Vagina (tissue), 2 donors: ENCODE measurements at places on chromosomes 3 and 15. TPM values are rescaled to one million over a fixed set of nuclear protein-coding genes. Genes with fewer than 3 reads are reported as not detected.

SH2D7 gene
- not detected for total RNA-seq

FRMD4B gene
- total RNA-seq: 53.5 TPM

TUSC7 gene
- total RNA-seq: not detected

UROC1 gene
- total RNA-seq: not detected

AGBL1 gene
- total RNA-seq: not detected

CHRM5 gene
- not detected for total RNA-seq

NOX5 gene
- 0.74 TPM for total RNA-seq

ERICH6 gene
- not detected for total RNA-seq

GPR149 gene
- not detected for total RNA-seq

NANOGP8 gene
- not detected for total RNA-seq

TMCO5A gene
- not detected for total RNA-seq

HYAL1 gene
- total RNA-seq: 17.7 TPM

AMIGO3 gene
- total RNA-seq: not detected

TRPM1 gene
- not detected for total RNA-seq

RPL35A gene
- 371 TPM for total RNA-seq

SAMD7 gene
- total RNA-seq: not detected

ZPLD1 gene
- total RNA-seq: not detected

C3orf70 gene
- total RNA-seq: 5.6 TPM

KLHL40 gene
- total RNA-seq: not detected

IL5RA gene
- not detected for total RNA-seq

ANKUB1 gene
- total RNA-seq: not detected

CACNA1D gene
- total RNA-seq: 0.74 TPM

SMAD6 gene
- total RNA-seq: 28.5 TPM

SEMA4B gene
- 205 TPM for total RNA-seq

ANKRD63 gene
- not detected for total RNA-seq

LOXL1 gene
- total RNA-seq: 29.0 TPM

LRRK1 gene
- 21.1 TPM for total RNA-seq

TMEM158 gene
- 1.2 TPM for total RNA-seq

TFDP2 gene
- 24.8 TPM for total RNA-seq

TICRR gene
- total RNA-seq: 5.2 TPM

CPEB1 gene
- total RNA-seq: 10.6 TPM

SH3GL3 gene
- total RNA-seq: 3.9 TPM

FBXL22 gene
- total RNA-seq: 10.1 TPM

DZIP1L gene
- 27.5 TPM for total RNA-seq

SEMA7A gene
- 3.9 TPM for total RNA-seq

NCEH1 gene
- 7.4 TPM for total RNA-seq

SLC22A14 gene
- 0.49 TPM for total RNA-seq

REC114 gene
- total RNA-seq: not detected

OXTR gene
- 0.25 TPM for total RNA-seq

SLMAP gene
- total RNA-seq: 102 TPM
